ENCODE measurements at places on chromosomes 2 and 18. TPM values are rescaled to one million over a fixed set of nuclear protein-coding genes. Genes with fewer than 3 reads are reported as not detected.

Gene ANKRD30B
- not detected for polyA plus RNA-seq

Gene RIT2
- 9.5 TPM for polyA plus RNA-seq

- DNase-seq = no peak
Observed at GRCh38 chr18:2590303-2590702, 18.9 kb downstream of the NDC80 start.

Gene ID2
- polyA plus RNA-seq = 119 TPM

Gene NFATC1
- 3.9 TPM for polyA plus RNA-seq
